ENCODE measurements at places on chromosomes 5 and 9.
A peak's percentile ranks its signal among the peaks of the same experiment; 100 is the strongest.

- DNase-seq, result no peak
These were observed 3.2 kb upstream of the ARL15 start for GRCh38 chr5:54313311-54314270.

GRCh38 chr5:17186256-17186655, 31.2 kb upstream of the BASP1 start:
- DNase-seq, result peak; percentile 71

DNA sequence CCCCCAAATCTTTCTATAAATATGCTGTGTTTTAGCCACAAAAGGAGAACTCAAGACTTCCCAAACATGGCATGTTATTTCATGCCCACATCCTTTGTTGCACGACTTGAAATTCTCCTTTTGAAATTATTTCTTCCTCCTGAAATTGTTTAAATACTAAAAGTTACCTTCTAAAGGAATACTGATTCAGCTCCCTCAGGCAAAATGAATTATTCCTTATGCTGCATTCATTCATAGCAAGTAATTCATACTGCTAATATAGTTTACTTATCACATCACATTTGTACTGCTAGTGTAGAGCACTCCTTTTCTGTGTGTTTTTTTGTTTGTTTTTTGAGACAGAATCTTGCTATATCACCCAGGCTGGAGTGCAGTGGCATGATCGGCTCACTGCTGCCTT, 45.7 kb downstream of the BHMT start:
- DNase-seq, result no peak

DNA sequence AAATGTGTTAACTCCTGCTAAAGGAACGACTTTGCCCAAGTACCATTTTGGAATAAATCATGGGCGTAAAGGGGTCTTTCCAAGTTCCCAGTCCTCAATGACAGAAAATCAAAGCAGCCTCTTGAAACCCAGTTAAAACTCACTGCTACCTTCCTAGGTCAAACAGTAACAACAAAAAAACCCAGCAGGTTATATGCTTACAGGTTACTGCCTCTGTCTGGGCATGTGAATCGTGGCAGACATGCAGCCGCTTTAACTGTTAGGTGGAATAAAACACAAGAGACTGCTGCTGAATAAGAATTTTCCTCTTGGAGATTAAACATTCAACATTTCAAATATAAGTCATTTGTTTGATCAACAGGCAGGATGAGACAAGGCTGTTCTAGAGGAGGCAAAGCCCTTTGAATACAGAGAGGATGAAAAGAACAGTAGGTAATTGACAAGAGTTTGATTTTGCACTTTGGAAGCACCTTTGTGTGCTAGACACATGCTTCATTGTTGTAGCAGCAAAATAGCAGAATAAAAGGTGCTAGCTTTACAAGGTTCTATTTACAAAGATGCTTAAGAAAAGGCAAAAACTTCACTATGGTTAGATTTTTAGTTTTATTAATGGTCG, 319.4 kb downstream of the NDUFS4 start:
- DNase-seq, result no peak

- DNase-seq, result no peak
These were observed 16.7 kb downstream of the ERAP1 start for GRCh38 chr5:96790961-96791504.

- no peak for DNase-seq
These were observed 38.7 kb downstream of the VCAN start for GRCh38 chr5:83510260-83510659.

GRCh38 chr9:80831751-80832150, 857.6 kb downstream of the TLE1 start:
- DNase-seq, result no peak

DNA sequence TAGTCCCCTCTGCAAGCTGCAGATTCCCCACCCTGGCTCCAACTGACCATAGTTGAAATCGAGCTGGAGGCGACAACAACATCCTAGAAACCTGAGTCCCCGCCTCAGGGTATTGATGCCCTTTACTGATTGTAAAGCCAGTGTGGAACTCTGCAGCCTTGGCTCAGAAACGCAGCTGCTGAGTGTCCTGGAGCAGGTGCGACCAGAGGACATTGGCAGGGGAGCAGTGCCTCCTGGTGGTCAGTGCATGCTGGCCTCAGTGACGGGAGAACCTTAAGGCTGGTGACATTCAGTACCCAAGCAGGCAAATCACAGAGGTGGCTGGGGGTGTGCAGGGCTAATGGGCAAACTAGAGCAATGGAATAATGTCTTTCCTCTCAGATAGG, 20.4 kb upstream of the ZNF354B start:
- DNase-seq, result peak; percentile 27

DNA sequence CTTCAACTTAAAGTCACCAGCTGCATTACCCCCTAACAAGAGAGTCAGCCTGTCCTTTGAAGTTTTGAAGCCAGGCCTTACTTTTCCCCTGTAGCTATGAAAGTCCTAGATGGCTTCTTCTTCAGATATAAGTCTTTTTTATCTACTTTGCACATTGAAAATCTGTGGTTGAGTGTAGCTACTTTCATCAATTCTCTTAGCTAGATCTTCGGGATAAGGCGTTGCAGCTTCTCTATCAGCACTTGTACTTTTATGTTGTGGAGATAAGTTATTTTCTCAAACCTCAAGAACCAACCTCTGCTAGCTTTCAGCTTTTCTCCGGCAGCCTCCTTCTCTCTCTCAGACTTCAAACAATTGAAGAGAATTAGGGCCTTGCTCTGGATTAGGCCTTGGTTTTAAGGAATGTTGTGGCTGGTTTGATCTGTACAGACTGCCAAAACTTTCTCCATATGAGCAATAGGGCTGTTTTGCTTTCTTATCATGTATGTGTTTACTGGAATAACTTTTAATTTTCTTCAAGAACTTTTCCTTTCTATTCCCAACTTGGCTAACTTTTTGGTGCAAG, 21.6 kb downstream of the CATSPER3 start:
- DNase-seq, result no peak

GRCh38 chr5:58746321-58746720, 163.4 kb downstream of the RAB3C start:
- DNase-seq, result no peak
